Calu3 (cell line): ENCODE measurements at places on chromosomes 2 and 18. TPM values are rescaled to one million over a fixed set of nuclear protein-coding genes. Genes with fewer than 3 reads are reported as not detected.
A peak's percentile ranks its signal among the peaks of the same experiment; 100 is the strongest.

EFEMP1 gene
- total RNA-seq: 14.7 and 51.5 TPM in 2 replicates

ACAA2 gene
- total RNA-seq: 77.1 and 79.9 TPM in 2 replicates

SAG gene
- not detected in 2 replicates for total RNA-seq

IGFBP5 gene
- total RNA-seq: 8.7 and 14.8 TPM in 2 replicates

CLEC4F gene
- total RNA-seq: not detected in 2 replicates

CHN1 gene
- total RNA-seq: 1.3 and 2.4 TPM in 2 replicates

DNA sequence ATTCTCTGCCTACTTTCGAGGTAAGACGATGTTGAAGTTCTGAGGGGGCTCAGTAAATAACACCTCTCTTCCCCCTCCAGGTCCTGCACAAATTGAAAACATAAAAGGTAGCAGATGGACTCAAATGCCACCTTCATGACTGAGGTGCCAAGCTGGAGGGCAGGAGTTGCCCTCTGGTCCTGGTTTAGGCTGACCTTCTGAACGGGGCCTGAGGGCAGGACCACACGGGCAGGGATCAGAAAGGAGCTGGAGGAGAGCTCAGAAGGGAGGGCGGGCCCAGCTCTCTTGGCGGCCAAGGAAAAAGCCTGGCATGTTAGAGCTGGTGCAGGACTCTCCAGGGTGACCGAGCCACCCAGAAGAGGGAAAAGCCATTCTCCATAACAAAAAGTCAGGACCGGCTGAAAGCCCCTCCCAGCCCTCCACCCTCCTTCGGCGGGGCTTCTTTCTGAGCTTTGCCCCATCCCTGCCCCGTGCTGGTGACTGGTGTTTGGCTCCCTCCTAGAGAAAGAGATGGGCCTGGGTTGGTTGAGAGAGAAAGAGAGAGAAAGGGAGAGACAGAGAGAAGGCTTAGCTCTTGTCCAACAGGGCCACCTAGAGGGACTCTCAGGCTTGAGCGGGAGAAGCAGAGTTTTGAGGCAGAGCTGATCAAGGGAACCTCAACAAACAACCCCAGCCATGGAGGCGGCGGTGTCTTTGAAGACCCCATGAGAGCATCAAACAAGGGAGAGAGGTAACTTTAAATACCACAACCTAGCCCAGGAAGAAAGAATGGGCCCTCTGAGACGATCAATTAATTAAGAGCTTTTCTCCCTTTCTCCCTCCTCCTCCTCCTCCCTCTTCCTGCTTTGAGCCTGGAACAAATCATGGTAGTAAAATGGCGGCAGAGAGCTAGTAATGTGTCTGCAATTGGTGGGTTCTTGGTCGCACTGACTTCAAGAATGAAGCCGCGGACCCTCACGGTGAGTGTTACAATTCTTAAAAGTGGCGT is 50.8 kb downstream of the WIPF1 start:
- H3K36me3 ChIP-seq: peaks cover 4% of the 10 kb centered on the region
- H3K27me3 ChIP-seq: no peaks in the 10 kb centered on the region
- DNase-seq: peak; percentile 39
- H3K4me3 ChIP-seq: no peak overlapping the region
- H3K27ac ChIP-seq: no peak overlapping the region
- peaks cover 26% of the 10 kb centered on the region for H3K4me1 ChIP-seq

DNA sequence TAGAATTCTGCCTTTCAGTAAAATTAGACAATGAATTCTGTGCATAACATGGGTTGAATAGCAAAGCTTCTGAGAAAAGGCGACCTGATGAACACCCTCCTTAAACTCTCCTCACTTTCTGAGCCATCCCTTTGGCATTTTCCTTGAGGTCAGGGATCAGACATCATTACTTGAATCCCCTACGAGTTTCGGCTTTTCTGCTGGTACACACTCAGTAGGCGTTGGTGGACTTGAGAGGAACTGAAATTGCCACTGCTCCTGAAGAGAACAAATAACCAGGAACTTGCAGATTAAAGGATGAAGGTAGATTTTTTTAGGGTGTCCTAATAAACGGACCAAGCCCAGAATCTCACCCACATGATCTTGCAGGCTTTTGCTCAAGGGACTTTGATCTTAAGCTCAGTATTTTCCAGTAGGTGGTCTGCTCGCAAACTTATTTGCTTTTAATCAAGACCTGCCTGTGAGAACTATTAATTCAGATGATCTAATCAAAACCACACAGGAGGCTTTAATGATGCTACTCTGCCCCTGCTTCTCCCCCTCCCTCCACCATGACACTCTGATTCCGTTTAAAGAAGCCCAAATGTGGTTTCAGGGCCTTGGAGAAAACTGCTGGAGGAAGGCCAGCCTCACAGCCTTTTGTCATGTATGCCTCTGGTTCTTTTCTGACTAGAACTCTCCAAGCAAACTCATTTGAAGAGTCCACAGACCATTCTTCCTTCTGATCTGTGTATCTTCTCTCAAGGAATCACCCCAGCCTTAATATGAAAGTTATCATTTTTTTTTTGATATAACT is 124.9 kb downstream of the PRKCE start:
- no peaks in the 10 kb centered on the region for H3K27me3 ChIP-seq
- H3K27ac ChIP-seq: no peak overlapping the region
- H3K4me3 ChIP-seq: no peak overlapping the region
- H3K36me3 ChIP-seq: peaks cover 5% of the 10 kb centered on the region
- peaks cover 14% of the 10 kb centered on the region for H3K4me1 ChIP-seq

GRCh38 chr2:1833726-1834125 is 89.4 kb upstream of the PXDN start:
- no peaks in the 10 kb centered on the region for H3K36me3 ChIP-seq
- H3K27ac ChIP-seq: no peak overlapping the region
- H3K27me3 ChIP-seq: no peaks in the 10 kb centered on the region
- DNase-seq: no peak
- no peak overlapping the region for H3K4me3 ChIP-seq
- H3K4me1 ChIP-seq: no peaks in the 10 kb centered on the region

DNA sequence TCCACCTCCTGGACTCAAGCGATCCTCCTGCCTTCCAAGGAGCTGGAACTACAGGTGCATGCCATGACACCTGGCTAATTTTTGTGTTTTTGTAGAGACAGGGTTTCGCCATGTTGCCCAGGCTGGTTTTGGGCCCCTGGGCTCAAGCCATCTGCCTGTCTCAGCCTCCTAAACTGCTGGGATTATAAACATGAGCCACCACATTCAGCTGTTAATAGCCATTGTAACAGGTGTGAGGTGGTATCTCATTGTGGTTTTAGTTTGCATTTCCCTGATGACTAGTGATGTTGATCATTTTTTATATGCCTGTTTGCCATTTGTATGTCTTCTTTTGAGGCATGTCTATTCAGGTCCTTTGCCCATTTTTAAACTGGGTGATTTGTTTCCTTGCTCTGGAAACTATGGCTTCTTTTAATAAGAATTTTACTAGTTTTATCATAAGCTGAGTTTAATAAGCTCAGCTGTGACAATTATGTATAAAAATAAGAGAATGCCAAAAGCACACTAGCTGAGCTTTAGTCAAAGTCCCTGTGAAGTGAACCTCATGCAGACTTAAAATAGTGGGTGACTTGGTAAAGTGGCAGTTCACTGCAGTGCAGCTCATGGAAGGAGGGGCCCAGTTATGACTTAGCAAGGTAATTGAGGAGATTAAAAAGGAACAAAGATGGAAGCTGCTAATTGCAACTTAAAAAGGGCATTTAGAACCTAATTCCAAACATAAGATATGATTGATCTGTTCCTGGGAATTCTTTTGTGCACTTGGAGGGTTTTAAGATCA is 465.1 kb downstream of the TGIF1 start:
- no peaks in the 10 kb centered on the region for H3K27me3 ChIP-seq
- no peak for DNase-seq
- H3K4me3 ChIP-seq: no peak overlapping the region
- H3K27ac ChIP-seq: no peak overlapping the region

GRCh38 chr18:27447451-27447881 is 262.4 kb upstream of the CHST9 start:
- no peak overlapping the region for H3K27ac ChIP-seq
- H3K4me3 ChIP-seq: no peak overlapping the region
- no peak for DNase-seq
- no peaks in the 10 kb centered on the region for H3K27me3 ChIP-seq
- H3K36me3 ChIP-seq: no peaks in the 10 kb centered on the region
- peaks cover 11% of the 10 kb centered on the region for H3K4me1 ChIP-seq

GRCh38 chr2:182792441-182792840 is 74.0 kb downstream of the FRZB start:
- no peaks in the 10 kb centered on the region for H3K4me1 ChIP-seq
- peak overlapping the region; percentile 6 for H3K27ac ChIP-seq
- H3K4me3 ChIP-seq: no peak overlapping the region
- H3K27me3 ChIP-seq: no peaks in the 10 kb centered on the region
- DNase-seq: no peak
- H3K36me3 ChIP-seq: peaks cover 21% of the 10 kb centered on the region

- H3K27me3 ChIP-seq: peaks cover 52% of the 10 kb centered on the region
- H3K36me3 ChIP-seq: no peaks in the 10 kb centered on the region
- H3K4me1 ChIP-seq: peaks cover 27% of the 10 kb centered on the region
- no peak overlapping the region for H3K4me3 ChIP-seq
- DNase-seq: no peak
- no peak overlapping the region for H3K27ac ChIP-seq
Observed at GRCh38 chr2:11676640-11677039, 6.6 kb upstream of the NTSR2 start.

DNA sequence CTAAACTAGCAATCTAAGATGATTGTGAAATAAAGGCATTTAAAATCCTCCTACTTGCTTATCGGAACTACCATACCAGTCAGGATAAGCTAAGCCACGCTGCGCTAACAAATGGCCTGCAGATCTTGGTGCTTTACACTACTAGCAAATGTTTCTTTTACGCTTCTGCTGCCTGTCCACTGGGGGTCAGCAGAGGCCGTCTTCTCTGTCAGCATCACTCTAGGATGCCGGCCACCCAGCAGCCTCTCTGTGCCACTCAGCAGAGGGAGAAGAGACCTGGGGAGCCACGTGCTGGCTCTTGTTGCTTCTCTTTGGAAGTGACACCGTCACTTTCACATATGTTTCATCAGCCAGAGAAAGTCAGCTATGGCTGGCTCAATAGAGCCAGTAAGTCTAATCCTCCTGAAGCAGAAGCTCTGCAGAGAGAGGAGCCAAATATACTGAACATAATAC is 36.6 kb downstream of the COPS8 start:
- H3K27ac ChIP-seq: peak overlapping the region; percentile 79
- H3K36me3 ChIP-seq: no peaks in the 10 kb centered on the region
- peaks cover 6% of the 10 kb centered on the region for H3K4me1 ChIP-seq
- H3K4me3 ChIP-seq: no peak overlapping the region
- no peaks in the 10 kb centered on the region for H3K27me3 ChIP-seq

GRCh38 chr2:121064186-121064585 is 220.8 kb downstream of the TFCP2L1 start:
- H3K27ac ChIP-seq: no peak overlapping the region
- no peaks in the 10 kb centered on the region for H3K4me1 ChIP-seq
- no peaks in the 10 kb centered on the region for H3K36me3 ChIP-seq
- no peak overlapping the region for H3K4me3 ChIP-seq
- no peak for DNase-seq
- H3K27me3 ChIP-seq: peaks cover 85% of the 10 kb centered on the region
